Breast epithelium (tissue), 4 donors: ENCODE measurements at places on chromosomes 1 and 21. TPM values are rescaled to one million over a fixed set of nuclear protein-coding genes. Genes with fewer than 3 reads are reported as not detected.
A peak's percentile ranks its signal among the peaks of the same experiment; 100 is the strongest.

IQGAP3 gene
- under 0.01 TPM for total RNA-seq

CAMK1G gene
- 1.8 TPM for total RNA-seq

DNA sequence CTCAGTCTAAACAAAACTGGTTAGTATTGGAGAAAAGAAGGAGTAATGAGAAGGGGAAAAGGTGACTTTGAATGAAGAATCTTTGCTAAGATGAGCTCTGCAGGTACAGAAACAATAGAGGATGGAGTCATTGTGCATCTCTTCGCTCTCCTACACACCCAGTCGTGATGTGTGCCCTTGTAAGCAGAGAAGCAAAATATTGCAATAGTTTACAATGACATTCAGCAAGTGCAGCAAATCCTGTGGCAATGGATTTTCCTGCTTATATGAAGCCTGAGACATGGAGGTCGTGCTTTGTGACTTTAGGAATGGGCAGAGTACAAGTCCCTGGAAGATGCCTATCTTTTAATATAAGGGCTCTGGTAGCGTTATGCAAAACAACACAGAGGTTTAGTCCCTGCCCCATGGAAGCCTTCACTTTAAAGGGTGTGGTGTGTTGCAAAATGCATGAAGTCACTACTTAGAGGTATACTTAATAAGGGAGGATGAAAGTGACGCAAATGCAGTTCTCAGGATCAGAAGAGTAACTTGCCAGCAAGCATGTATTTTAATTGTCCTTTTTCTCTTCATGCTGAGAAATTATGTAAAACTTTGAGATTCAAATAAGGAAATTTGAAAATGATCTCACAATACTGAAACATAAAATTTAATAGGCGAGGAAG, 88.0 kb upstream of the IVNS1ABP start:
- H3K4me3 ChIP-seq, result no peak overlapping the region
- H3K36me3 ChIP-seq, result no peaks in the 10 kb centered on the region
- H3K4me1 ChIP-seq, result no peaks in the 10 kb centered on the region
- DNase-seq, result no peak
- no peaks in the 10 kb centered on the region for H3K27me3 ChIP-seq

ABCB10 gene
- total RNA-seq, result 13.8 TPM

- H3K27ac ChIP-seq, result no peak overlapping the region
- DNase-seq, result no peak
- no peaks in the 10 kb centered on the region for H3K4me1 ChIP-seq
Measured at GRCh38 chr1:198523182-198523950, 17.1 kb downstream of the ATP6V1G3 start.

CCDC17 gene
- total RNA-seq, result 4.5 TPM

GRCh38 chr1:234309243-234309597, 64.0 kb upstream of the COA6 start:
- H3K36me3 ChIP-seq, result no peaks in the 10 kb centered on the region
- DNase-seq, result no peak
- no peaks in the 10 kb centered on the region for H3K27me3 ChIP-seq
- no peak overlapping the region for H3K4me3 ChIP-seq
- no peak overlapping the region for H3K27ac ChIP-seq
- no peaks in the 10 kb centered on the region for H3K4me1 ChIP-seq

DNA sequence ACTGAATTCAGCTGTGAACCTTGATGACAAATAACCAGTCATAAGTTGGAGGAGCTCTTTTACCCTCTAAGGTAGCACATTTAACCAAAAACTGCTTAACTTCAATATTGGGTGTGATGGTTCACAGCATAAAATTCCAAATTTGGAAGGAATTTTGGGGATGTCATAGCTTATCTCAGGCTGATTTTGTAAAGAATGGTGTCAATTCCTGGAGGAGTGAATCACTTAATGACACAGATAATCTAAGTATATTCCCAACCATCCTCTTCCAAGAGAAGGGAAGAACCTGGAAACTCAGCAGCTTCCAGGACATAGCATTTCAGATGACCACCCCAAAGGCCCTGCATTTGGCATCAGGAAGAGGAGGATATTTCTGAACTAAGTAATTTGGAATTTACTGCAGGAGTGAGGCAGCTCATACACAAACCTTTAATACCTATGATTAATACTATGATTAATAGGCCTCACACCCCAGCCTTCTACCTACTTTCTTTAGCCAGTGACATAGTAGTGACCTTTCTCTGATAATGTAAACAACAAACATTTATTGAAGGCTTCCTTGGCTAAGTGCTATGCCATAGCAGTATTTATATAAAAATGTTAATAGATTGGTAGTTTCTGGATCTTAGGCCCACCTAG, 14.5 kb downstream of the GLUL start:
- DNase-seq, result no peak
- no peak overlapping the region for H3K27ac ChIP-seq
- no peaks in the 10 kb centered on the region for H3K27me3 ChIP-seq
- H3K36me3 ChIP-seq, result no peaks in the 10 kb centered on the region
- H3K4me3 ChIP-seq, result no peak overlapping the region
- H3K4me1 ChIP-seq, result no peaks in the 10 kb centered on the region

GRCh38 chr1:11569551-11569950, 84.7 kb downstream of the FBXO2 start:
- peaks cover 31% of the 10 kb centered on the region for H3K27me3 ChIP-seq
- H3K4me1 ChIP-seq, result no peaks in the 10 kb centered on the region
- H3K36me3 ChIP-seq, result no peaks in the 10 kb centered on the region
- DNase-seq, result no peak
- H3K27ac ChIP-seq, result no peak overlapping the region
- no peak overlapping the region for H3K4me3 ChIP-seq

RAP1GAP gene
- 7.2 TPM for total RNA-seq

DNA sequence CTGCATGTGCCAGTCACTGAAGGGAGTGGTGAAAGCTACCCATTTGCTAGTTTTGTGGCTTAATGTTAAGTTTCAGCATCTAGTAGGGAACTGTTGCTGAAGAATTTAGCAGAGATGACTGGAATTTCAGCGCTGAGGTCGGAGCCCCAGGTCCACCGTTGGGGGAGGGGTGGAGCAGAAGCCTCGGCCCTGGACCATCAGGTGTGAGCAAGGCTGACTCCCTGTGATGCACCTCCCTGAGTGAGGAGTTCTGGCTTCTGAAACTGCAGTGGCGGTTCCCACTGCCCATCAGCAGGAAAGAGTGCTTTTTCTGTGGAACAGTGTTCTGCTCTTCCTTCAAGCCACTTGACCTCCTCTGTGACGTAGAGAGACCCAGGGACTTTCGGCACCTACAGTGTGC, 1.3 kb downstream of the NOS1AP start:
- no peaks in the 10 kb centered on the region for H3K27me3 ChIP-seq
- peak overlapping the region; percentile 87 for H3K4me3 ChIP-seq
- peaks cover 6% of the 10 kb centered on the region for H3K4me1 ChIP-seq

DNASE2B gene
- 1.3 TPM for total RNA-seq

SIM2 gene
- total RNA-seq, result 0.15 TPM

GRCh38 chr21:30962013-30962412, 76.3 kb downstream of the KRTAP19-8 start:
- no peaks in the 10 kb centered on the region for H3K27me3 ChIP-seq
- DNase-seq, result no peak
- no peak overlapping the region for H3K4me3 ChIP-seq
- H3K27ac ChIP-seq, result no peak overlapping the region
- H3K4me1 ChIP-seq, result no peaks in the 10 kb centered on the region
- H3K36me3 ChIP-seq, result no peaks in the 10 kb centered on the region

GRCh38 chr1:77024500-77024899, 157.2 kb downstream of the ST6GALNAC5 start:
- no peaks in the 10 kb centered on the region for H3K27me3 ChIP-seq
- no peak overlapping the region for H3K4me3 ChIP-seq
- H3K4me1 ChIP-seq, result no peaks in the 10 kb centered on the region
- H3K36me3 ChIP-seq, result no peaks in the 10 kb centered on the region

- no peaks in the 10 kb centered on the region for H3K27me3 ChIP-seq
- no peak overlapping the region for H3K4me3 ChIP-seq
- no peak for DNase-seq
- no peaks in the 10 kb centered on the region for H3K36me3 ChIP-seq
Measured at GRCh38 chr1:51342591-51343206, 12.3 kb upstream of the TTC39A start.

DNA sequence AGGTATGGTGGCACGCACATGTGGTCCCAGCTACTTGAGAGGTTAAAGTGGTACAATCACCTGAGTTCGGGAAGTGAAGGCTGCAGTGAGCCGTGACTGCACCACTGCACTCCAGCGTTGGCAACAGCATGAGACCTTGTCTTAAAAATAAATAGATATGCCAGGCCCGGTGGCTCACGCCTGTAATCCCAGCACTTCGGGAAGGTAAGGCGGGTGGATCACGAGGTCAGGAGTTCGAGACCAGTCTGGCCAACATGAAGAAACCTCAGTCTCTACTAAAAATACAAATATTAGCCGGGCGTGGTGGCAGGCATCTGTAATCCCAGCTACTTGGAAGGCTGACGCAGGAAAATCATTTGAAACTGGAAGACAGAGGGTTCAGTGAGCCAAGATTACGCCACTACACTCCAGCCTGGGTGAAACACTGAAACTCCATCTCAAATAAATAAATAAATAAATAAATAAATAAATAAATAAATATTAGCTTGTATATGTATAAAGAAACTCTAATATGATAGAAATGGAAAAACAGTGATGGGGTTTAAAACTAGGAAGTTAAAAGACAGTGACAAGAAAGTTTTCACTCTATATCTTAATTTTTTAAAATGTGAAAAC, 18.8 kb downstream of the GATAD2B start:
- H3K27ac ChIP-seq, result no peak overlapping the region
- H3K27me3 ChIP-seq, result no peaks in the 10 kb centered on the region
- H3K36me3 ChIP-seq, result no peaks in the 10 kb centered on the region
- no peak for DNase-seq
- no peaks in the 10 kb centered on the region for H3K4me1 ChIP-seq

GRCh38 chr1:16047791-16048475, 4.4 kb downstream of the CLCNKB start:
- no peaks in the 10 kb centered on the region for H3K27me3 ChIP-seq
- H3K27ac ChIP-seq, result no peak overlapping the region
- DNase-seq, result no peak
- H3K4me3 ChIP-seq, result no peak overlapping the region

EDARADD gene
- total RNA-seq, result 0.32 TPM

TRIM67 gene
- total RNA-seq, result not detected

DNA sequence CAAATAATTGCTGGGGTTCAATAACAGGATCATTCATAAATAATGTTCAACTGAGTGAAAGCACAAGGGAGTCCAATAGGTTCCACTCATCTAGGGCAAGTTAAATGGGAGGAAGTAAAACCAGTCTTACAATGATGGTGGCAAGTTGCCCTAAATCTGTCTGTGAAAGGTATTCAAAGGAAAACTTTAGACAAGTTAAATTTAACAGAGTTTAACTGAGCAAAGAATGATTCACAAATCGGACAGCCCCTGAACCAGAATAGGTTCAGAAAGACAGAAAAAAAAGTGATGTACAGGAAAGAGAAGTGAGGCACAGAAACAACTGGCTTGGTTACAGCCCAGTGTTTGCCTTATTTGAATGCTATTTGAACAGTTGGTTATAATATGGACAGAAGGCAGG, 183.5 kb upstream of the ADGRL4 start:
- no peaks in the 10 kb centered on the region for H3K36me3 ChIP-seq
- no peak overlapping the region for H3K4me3 ChIP-seq
- no peaks in the 10 kb centered on the region for H3K4me1 ChIP-seq
- no peaks in the 10 kb centered on the region for H3K27me3 ChIP-seq
- no peak for DNase-seq
- H3K27ac ChIP-seq, result peak overlapping the region; percentile 25

DNA sequence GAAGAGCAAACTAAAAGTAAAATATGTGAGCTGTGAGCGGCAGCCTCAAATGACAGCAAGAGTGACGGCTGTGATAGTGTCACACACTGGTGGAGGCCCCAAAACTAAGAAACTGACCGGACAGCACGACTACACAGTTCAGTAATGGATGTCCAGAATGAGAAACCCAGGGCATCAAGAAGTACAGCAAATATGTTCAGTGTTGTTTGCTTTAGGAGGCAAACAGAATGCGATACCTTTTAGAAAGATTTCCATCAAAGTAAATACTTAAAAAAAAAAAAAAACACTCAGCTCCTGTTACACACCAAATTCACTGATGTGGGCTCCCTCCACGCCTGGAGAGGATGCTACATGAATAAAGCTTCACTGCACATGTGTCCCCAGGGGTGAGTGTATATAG, 1.1 kb upstream of the PKP1 start:
- no peaks in the 10 kb centered on the region for H3K4me1 ChIP-seq
- no peak for DNase-seq
- peaks cover 4% of the 10 kb centered on the region for H3K27me3 ChIP-seq
- no peaks in the 10 kb centered on the region for H3K36me3 ChIP-seq
- no peak overlapping the region for H3K27ac ChIP-seq

BEST4 gene
- total RNA-seq, result not detected

- DNase-seq, result no peak
- no peaks in the 10 kb centered on the region for H3K36me3 ChIP-seq
Measured at GRCh38 chr1:32929366-32929765, 28.2 kb upstream of the TMEM54 start.

S100A1 gene
- total RNA-seq, result 6.1 TPM

GRCh38 chr1:47805921-47806361, 191.2 kb downstream of the TRABD2B start:
- H3K4me3 ChIP-seq, result no peak overlapping the region
- DNase-seq, result no peak

DNA sequence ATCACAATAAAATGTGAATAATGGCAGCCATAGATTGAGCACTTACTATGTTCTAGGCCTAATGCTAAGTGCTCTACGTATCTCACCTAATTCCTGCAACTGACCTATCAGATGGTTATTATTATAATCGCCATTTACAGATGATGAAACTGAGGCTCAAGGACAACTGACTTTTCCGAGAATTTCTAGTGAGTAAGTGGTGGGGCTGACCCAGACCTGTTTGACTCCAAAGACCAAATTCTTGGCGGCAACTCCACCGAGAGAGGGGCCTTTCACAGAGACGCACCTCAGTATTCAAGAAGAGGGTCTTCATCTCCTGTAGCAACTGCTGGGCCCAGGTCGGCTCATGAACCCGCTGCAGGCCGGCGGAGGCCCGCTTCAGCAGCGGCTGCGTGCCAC, 573 bp downstream of the TMEM234 start:
- peak overlapping the region; percentile 97 for H3K27ac ChIP-seq
- peak overlapping the region; percentile 85 for H3K4me3 ChIP-seq
- H3K4me1 ChIP-seq, result peaks cover 10% of the 10 kb centered on the region
- DNase-seq, result no peak
- no peaks in the 10 kb centered on the region for H3K36me3 ChIP-seq
- H3K27me3 ChIP-seq, result no peaks in the 10 kb centered on the region

GRCh38 chr1:29896791-29897714, 660.7 kb downstream of the PTPRU start:
- no peaks in the 10 kb centered on the region for H3K27me3 ChIP-seq
- no peak overlapping the region for H3K27ac ChIP-seq
- H3K36me3 ChIP-seq, result no peaks in the 10 kb centered on the region
- no peak overlapping the region for H3K4me3 ChIP-seq
- H3K4me1 ChIP-seq, result no peaks in the 10 kb centered on the region

DNA sequence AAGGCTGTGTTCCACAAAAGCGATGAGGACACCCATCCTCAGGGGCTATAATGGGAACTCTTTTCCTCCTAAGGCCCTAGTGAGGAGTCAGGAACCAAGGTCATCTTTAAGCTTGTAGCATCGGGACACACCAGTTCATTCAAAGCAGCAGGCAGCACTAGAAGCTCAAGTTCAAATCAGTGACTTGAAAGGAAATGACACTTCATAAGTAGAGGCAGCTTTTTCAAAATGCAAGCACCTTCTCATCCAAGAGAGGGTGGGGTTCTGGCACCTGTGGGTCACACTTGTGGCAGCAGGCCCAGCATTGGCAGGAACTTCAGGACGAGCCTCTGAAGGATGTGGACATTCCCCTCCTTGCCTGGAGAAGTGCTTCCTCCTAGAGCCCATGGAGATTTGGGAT, 496.3 kb downstream of the KIF26B start:
- H3K4me3 ChIP-seq, result no peak overlapping the region
- H3K27ac ChIP-seq, result no peak overlapping the region
- no peaks in the 10 kb centered on the region for H3K4me1 ChIP-seq
- H3K27me3 ChIP-seq, result no peaks in the 10 kb centered on the region
- no peak for DNase-seq
